ENCODE measurements at places on chromosomes 6 and 20.

GRCh38 chr6:84908304-84908904 is 144.0 kb upstream of the TBX18 start:
- DNase-seq = no peak

- DNase-seq = no peak
These were observed 54.7 kb upstream of the ZMYND8 start for GRCh38 chr20:47411161-47411560.

DNA sequence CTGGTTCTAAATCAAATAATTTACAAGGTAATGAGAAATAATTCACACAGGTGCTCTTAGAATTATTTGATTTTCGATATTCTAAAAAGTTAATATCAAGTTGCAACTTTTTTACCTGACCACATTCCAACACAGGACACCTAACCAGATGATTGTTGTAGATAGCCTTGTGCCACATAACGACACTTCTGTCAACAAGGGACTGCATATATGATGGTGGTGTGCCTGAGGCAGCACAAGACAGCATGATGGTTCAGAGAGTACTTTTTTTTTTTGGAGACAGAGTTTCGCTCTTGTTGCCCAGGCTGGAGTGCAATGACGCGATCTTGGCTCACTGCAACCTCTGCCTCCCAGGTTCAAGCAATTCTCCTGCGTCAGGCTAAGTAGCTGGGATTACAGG is 66.2 kb upstream of the TMEM30A start:
- no peak for DNase-seq

GRCh38 chr6:38350942-38351341 is 288.8 kb downstream of the BTBD9 start:
- DNase-seq = no peak

GRCh38 chr6:148179786-148180185 is 162.9 kb upstream of the SASH1 start:
- DNase-seq = no peak

- DNase-seq = no peak
These were observed 85.0 kb downstream of the YTHDF1 start for GRCh38 chr20:63130658-63131577.

GRCh38 chr6:153003366-153003690 is 819 bp upstream of the MTRF1L start:
- no peak for DNase-seq

DNA sequence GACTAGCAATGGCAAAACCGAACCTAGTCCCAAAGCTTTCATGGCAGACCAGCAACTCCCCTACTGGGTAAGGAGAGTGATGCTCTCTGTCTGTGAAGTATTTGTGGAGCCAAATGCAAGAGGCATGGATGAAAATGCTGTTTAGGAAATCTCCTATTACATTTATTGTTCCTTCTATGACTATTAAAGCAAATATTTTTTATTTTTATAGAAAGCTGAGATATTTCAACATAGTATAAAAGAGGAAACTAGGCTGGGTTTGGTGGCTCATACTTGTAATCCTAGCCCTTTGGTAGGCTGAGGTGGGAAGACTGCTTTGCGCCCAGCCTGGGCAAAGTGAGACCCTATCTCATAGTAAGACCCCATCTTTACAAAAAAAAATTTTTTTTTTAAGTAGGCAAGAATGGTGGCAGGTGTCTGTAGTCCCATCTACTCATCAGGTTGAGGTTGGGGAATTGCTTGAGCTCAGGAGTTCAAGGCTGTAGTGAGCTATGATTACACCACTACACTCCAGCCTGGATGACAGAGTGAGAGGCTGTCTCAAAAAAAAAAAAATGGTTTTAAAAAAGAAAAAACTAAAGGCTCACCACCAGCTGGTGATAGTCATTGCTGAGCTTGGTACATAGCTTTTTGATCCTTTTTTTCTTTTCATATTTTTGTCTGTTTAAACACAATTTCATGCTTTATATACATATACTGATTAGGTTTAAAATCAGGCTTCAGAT is 11.3 kb downstream of the KDM1B start:
- no peak for DNase-seq

DNA sequence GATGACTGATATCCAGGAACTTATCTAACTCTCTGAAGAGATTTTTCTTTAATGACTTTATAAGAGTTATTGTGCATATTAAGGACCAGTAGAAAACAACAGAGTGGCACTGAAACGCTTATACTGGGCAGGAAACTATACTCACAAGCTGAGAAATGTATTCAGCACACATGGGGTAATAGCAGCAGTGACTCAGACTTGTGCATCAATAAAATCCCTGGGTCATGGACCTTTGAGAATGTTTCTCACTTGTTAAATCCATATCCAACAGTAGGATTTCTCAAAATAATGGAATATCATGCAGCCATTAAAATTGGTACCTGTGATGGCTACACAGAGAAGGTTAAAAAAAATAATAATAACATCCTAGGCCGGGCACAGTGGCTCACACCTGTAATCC is 219.5 kb downstream of the BTBD9 start:
- no peak for DNase-seq

- no peak for DNase-seq
These were observed 133.8 kb upstream of the PTPN1 start for GRCh38 chr20:50376179-50376887.

DNA sequence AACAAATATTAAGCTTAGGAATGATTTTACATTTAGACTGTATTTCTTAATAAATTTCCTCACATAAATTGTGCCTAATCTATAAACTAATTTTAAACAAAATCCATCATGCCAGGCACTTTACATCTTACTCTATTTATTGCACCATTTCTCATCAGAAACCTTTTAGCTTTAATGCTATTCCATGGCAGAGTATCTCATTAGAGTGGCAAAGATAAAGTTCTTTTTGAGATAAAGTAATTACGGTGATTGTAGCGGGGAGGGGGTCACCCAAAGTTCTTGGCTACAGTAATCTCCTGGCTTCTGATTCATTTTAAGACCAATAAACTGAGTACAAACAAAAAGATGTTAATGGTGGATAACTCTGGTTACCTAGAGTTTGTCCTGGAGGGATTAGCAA is 532.1 kb downstream of the PRKN start:
- DNase-seq = no peak

DNA sequence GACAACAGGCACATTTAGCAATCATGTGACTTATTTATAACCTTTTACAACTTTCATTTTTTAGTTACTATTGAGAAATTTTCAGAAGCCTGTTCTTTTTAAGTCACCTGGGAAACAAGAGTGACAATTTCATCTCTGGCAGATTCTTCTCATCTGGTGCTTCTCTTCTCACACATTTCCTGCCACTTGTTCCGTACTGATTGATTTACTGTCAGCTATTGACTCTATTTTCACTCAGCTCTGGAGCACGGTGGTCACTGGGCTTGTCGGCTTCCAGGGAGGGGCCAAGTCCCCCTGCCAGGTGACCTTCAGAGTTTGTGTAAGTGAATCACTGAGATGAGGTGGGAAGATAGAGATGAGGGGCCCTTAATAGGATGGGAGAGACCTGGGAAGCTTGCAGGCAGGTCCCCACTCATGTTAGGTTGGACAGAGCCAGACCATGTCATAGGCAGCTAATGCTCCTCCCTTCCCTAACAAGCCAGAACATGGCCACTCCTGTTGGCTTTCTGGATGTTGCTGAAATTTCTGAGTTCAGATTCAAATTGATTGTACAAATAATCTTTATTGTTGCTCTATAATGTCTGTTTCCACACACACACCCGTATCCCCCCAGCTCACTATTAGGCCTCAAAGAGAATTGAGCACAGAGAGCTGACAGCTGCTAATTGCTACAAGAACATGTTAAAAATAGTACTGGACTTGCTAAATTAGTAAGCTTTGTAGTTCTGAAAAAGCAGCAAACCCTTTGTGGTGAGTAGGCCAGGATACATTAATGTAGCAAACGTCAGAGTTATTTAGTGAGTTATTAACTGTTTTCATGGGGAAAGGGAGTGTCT is 13.3 kb downstream of the DUSP22 start:
- no peak for DNase-seq

DNA sequence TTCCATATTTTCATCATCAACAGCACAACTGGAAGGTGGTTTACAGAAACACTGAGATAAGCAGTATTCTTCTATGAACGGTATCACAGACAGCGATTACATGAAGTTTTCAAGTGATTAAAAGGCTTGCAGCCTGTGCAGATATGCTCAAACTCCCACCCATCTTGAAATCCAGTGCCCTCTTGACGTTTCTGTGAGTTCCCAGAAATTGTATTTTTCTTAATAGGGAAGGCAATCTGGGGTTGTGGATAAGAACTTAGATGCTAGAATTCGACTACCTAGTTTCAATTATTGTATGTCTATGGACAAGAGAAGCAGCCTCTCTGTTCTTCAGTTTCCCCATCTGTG is 290.3 kb downstream of the ZNF217 start:
- no peak for DNase-seq

- no peak for DNase-seq
These were observed 1.1 kb downstream of the SLC22A1 start for GRCh38 chr6:160122744-160123143.

- DNase-seq = no peak
These were observed 110.6 kb upstream of the SIRPA start for GRCh38 chr20:1784586-1784985.

GRCh38 chr6:25279748-25280343 is 672 bp downstream of the CARMIL1 start:
- DNase-seq = no peak

- no peak for DNase-seq
These were observed 20.3 kb downstream of the SNTA1 start for GRCh38 chr20:33423141-33423834.

DNA sequence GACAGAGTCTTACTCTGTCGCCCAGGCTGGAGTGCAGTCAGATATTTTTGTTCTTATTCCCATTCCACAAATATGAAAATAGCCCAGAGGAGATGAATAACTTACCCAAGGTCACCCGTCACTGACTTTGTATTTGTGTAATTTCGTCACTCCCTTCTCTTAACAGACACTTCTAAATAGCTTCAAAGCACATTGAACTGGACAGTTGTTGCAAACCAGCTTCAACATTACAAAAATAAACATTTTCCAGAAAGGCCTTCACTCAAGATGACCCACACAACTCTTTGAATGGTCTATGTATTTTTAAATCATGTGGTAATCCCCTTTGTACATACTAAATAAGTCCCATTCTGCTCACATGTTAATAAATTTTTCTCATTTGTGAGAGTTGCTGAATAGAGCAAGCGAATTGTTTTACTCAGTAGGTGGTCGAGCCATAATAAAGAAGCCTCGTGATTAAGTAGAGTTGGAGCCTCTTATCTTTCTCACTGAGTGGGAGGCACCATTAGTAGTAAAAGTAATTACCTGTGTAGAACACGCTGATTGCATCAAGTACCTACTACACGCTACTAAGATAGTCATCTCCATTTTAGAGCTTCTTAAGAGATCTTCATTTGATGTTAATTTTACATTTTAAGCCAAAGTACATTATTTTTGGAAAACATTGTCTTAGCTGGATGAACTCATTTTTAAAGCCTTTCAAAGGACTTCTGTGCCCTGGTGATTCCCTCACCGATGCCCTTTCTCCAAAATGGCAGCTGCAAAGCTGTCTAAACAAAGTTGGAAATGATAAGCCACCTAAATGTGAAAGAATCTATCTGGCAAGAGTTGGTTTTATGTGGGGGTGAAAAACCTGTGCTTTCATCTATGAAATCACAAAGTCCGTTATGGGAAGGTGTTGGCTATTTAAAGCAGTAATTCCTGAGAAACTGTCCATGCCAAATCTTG is 110.0 kb downstream of the TSHZ2 start:
- no peak for DNase-seq

GRCh38 chr6:14852375-14852774 is 393.5 kb upstream of the JARID2 start:
- no peak for DNase-seq

- DNase-seq = no peak
These were observed 34.1 kb upstream of the ESR1 start for GRCh38 chr6:151773382-151773781.
